A172 (cell line): ENCODE measurements at places on chromosomes 12 and 14.
A peak's percentile ranks its signal among the peaks of the same experiment; 100 is the strongest.

GRCh38 chr14:76784881-76785280 is 23.6 kb downstream of the VASH1 start:
- peak; percentile 75 for DNase-seq

GRCh38 chr14:105331575-105332349 is 17.2 kb downstream of the PACS2 start:
- DNase-seq = no peak

DNA sequence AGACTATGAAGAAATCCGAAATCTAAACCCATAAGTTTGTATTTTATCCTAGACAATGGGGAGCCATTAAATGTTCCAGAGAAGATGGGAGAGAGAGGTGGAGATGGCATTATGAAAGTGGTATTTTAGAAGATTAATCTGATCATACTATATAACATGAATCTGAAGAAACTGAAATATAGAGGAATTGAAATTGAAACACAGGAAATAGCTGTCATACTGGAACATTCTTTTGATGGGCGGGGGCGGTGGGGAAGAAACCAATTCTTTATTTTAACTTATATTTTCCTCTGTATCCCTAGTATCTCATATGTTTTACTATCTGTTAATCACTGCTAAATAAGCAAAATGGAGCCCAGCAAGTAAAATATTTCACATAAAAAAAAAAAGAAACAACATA is 27.0 kb upstream of the FOXN3 start:
- no peak for DNase-seq

GRCh38 chr14:99270458-99271220 is 1.4 kb downstream of the BCL11B start:
- no peak for DNase-seq

DNA sequence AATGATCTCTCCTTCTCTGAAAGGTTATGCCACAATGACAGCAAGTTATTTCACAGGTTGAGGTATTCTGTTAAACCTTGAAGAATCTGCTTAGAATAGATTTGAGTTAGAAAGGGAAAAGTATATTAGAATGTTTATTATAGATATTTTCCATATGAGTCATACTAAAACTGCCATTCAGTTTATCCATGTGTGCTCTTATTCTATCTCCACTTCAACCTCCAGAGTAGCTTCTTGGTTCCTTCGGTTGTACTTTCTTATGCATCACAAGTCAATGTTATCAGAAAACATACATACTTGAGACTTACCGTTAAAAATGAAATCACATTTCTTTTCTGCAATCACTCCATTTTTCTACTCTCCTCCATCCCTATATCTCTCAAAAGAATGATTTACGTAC is 197.7 kb downstream of the BCAT1 start:
- DNase-seq = no peak

- DNase-seq = peak; percentile 35
Observed at GRCh38 chr12:46675736-46676135, 150.1 kb downstream of the SLC38A4 start.

- DNase-seq = no peak
Observed at GRCh38 chr12:101969-102878, 35.7 kb downstream of the IQSEC3 start.

DNA sequence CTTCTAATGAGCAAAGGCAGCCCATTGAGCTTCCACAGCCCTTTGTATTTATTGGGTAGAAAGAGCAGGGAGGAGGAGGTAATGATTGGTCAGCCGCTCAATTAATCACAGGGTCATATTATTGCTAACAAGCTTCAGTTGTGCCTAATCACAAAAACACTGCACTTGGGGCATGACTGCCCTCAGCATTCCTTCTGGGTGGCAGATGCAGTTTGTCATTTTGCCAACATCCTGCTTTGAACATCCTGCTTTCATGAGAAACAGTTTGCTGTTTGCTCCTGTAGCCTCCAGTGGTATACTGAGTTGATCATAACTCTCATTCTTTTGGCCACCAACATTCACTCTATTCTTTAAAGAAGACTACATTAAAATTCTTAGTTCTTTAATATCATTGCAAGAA is 462.9 kb upstream of the MIS18BP1 start:
- DNase-seq = no peak
